Left hindlimb (tissue), 1 donor: ENCODE measurements at places on chromosomes 6 and 20.

DNA sequence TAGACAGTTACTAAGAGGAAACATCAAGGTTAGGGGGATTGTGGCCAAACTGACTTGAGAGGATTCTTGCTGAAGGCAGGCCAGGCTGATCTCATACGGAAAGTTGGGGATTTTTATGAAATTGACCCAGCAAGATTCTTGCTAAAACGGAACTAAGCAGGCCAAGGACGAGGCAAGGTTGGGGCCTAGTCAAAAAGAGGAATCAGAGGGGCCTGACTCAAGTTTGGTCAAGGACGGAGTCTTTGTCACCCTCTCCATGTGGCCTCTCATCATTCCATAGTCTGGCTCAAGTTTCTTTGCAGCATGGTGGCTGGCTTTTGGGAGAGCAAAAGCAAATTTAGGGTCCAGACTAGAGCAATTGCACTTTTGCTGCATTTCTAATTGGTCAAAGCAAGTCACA lies 7.9 kb upstream of the HECA start:
- no peak for DNase-seq

GRCh38 chr6:163092876-163093275 lies 321.6 kb upstream of the QKI start:
- no peak for DNase-seq

GRCh38 chr6:9254251-9254650 lies 818.9 kb upstream of the SLC35B3 start:
- no peak for DNase-seq

- no peak for DNase-seq
Observed at GRCh38 chr6:43338243-43338642, 29.6 kb upstream of the CRIP3 start.

- no peak for DNase-seq
Observed at GRCh38 chr20:60950974-60951373, 301.1 kb upstream of the CDH4 start.
